Motor neuron (in vitro differentiated cells): ENCODE measurements at places on chromosomes 2 and 18.

- ATAC-seq = no peak
Observed at GRCh38 chr18:26461405-26461804, 86.9 kb downstream of the KCTD1 start.

DNA sequence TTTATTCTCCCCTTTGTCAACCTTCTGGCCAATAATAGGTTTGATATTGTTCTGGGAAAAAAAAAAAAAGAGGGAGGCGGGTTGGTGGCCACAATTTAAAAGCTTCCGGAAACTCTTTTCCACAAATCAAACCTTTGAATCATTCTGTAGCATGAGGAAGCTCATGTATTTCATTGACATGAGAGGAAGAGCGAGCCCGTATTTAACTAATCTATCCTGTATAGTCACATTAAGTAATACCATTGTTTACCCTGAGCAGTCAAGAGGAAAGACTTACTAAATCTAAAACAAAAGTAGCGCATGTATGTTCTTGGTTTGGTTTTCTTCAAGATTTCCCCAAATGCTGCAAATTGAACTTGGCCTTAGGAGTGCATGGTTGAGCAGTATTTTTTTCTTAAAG lies 120.1 kb downstream of the NCKAP5 start:
- no peak for ATAC-seq

DNA sequence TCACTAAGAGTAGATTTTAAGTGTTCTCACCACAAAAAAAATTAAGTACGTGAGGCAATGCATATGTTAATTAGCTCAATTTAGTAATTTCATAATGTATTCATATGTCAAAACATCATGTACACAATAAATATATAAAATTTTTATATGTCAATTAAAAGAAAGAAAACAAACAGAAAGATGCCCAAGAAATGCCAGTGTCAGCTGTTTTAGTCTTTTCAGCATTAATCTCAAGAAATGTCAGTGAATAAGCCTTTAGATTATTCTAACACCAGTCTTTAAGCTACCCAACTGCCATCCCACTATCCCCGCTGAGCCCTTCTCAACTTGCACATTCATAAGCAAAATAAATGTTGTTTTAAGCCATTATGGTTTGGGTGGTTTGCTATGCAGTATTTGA lies 76.5 kb downstream of the C1D start:
- ATAC-seq = no peak

DNA sequence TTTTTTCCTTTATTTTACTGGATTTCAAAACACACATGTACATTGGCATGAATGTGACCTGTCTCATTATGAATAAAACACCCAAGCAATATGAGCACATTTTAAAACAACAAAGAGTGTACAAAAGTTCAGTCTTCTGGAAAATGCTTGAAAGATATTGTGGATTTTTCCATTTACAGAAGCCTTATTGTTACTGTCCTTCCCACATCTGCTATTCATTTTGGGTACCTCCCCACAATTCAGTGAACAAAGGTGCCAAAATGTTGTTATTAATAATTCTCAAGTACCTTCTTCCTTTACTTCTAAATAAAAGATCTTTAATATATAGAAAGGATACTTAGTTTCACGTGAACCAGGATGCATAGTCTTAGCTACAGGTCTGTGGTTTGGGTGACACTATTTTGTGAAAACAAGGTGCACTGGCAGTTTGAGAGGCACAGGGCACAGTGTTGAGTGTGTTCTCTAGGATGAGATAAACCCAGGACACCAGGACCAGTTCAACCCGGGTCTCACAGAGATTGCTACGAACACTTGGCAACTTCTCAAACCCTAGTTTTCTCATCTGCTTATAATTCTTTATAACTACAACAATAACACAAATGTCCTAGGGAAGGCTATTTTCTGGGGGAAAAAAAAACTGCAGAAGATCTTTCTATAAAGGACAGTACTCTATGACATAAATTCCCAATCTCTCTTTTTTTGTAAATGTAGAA lies 84.5 kb upstream of the GALNT5 start:
- ATAC-seq = peak; percentile 16

- ATAC-seq = no peak
Observed at GRCh38 chr2:163856941-163857340, 121.1 kb upstream of the FIGN start.

GRCh38 chr2:106085181-106085940 lies 108.7 kb downstream of the UXS1 start:
- no peak for ATAC-seq

DNA sequence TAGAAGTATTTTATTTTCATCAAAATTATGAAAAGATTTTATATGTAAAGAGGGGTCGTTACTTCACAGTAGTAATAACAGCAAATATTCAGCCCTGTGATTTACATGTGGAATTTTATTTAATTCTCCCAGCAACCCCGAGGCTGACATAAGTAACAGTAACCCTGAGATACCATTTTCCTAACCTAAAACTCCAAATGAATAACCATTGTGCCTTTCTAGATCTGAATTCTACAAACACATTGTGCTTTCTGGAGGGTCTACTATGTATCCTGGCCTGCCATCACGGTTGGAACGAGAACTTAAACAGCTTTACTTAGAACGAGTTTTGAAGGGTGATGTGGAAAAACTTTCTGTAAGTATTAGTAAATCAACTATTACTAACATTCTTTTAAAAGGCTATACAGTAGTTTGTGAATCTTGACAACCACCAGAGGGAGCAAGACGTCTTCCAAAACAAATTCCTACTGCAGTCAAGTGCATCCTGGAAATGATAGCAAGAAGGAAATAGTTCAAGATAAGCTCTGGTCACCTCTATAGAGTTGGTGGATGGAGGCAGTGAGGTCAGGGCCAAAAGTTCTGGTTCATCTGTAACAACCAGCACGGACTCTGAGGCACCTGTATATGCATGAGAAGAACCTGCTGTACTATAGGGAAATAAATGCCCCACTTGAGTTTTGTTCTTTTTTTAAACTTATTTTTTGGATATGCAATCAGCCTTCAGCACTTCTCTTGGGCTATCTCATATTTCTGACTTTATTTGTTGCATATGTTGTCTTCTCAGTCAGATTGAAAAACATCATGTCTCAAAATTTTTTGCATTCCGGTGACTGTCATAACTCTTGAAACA lies 37.4 kb downstream of the ACTR2 start:
- ATAC-seq = peak; percentile 42

GRCh38 chr2:137190411-137191195 lies 425.3 kb downstream of the THSD7B start:
- peak; percentile 59 for ATAC-seq

GRCh38 chr2:7358865-7359447 lies 441.7 kb downstream of the RNF144A start:
- ATAC-seq = peak; percentile 57

DNA sequence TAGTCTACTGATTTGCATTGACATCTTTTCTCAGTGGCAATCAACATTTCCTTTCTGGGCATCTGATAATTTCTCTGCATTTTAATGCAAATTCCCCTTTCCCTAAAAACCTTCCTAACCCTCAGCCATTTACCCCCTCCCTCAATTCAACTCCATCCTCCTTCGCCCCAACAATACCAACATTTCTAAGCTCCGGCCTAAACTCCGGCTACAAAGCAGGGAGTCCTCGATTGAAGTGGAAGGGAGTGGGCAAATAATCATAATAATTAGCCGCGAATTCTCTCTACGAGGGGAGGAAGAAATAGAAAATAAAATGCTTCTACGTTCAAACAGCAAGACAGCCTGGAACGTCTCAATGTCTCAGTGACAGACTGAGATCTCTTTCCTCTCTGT lies 4.6 kb downstream of the BCL11A start:
- no peak for ATAC-seq

DNA sequence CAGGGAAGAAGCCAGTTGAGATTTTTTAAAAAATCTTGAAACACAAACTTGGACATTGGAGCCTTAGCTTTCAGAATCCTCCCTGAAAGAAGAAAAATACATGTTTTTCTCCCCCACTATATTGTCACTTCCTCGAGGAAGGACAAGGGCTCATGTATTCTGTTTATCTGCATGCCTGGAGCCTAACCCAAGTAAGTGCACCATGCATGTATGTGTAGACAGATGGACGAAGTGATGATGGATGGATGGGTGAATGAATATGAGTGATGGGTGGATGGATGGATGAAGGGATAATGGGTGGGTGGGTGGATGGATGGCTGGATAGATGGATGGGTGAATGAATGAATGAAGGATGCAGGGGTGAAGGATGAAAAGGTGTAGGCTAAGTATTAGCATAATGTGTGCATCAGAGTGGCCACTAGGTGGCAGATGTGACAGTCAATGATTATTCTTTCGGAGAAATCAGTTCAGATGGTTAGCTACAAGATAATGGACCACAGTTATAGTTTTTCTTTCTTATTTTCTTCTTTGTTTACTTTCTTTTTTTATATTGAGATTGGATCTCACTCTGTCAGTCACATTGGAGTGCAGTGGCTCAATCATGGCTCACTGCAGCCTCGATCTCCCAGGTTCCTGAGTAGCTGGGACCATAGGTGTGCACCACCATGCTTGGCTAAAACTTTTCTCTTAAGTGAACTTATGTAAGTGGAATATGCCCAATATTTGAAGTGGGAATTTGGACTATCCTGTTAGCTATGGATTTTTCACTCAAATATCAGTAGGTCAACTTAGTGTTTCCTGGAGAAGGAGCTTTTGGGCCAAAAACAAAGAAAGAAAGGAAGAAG lies 18.5 kb upstream of the CCDC93 start:
- peak; percentile 84 for ATAC-seq

GRCh38 chr2:109244750-109245382 lies 115.9 kb downstream of the SH3RF3 start:
- ATAC-seq = no peak

DNA sequence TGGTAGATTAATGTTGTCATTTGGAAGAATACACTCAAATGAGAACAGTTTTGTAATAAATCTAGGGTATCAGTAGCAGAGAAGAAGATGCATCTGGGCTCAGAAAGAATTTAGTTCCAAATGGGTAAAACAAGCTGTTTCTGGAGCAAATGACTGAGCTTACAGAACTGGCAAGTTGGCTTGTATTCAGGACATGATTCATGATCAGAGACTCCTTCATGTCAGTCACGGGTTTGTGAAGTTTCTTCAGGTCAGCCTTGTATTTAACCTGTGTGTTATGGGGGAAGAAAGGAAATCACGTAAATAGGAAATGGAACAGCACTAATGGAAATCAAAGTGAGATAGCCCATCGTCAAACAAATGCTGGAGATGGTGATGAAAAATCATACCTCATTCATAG lies 109.1 kb downstream of the RIF1 start:
- no peak for ATAC-seq

- no peak for ATAC-seq
Observed at GRCh38 chr2:9679218-9679617, 48.4 kb upstream of the YWHAQ start.

GRCh38 chr2:20049637-20050036 lies 1.8 kb downstream of the LAPTM4A start:
- no peak for ATAC-seq

GRCh38 chr2:1052771-1053191 lies 102.1 kb downstream of the SNTG2 start:
- ATAC-seq = no peak

GRCh38 chr2:157825885-157826284 lies 50.2 kb downstream of the ACVR1 start:
- ATAC-seq = peak; percentile 36

DNA sequence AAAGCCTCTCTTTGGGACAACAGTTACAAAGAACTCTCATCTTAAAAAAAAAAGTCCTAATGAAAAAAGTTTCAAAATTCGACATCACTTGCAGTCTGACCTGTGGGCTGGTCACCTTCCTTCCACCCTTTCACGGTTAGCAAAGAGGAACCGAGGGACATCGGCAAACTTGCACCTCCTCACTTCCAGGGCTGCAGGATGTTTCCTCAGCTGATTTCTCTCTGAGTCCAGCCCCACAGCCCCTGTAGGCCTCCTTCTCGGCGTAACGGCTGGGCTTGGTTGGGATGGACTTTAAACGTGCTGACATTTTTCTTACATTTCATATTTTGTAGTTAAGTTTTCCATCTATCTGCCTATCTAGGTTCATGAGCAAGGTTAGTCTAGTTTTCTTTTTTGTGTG lies 5.7 kb upstream of the CAB39 start:
- ATAC-seq = no peak

DNA sequence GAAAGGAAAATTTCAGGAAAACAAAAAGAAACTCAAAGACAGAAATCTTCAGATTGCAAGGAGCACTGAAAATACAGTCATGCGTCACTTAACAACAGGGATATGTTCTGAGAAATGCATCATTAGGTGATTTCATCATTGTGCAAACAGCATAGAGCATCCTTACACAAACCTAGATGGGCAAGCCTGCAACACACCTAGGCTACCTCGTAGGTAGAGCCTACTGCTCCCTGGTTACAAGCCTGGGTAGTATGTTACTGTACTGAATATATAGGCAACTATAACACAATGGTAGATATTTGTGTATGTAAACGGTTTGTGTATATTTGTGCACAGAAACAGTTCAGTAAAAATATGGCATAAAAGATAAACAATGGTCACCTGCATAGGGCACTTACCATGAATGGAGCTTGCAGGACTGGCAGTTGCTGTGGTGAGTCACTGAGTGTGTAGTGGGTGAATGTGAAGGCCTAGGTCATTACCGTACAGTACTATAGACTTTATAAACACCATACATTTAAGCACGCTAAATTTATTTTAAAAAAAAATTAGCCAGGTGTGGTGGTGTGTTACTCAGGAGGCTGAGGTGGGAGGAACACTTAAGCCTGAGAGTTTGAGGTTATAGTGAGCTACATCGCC lies 33.4 kb downstream of the SFXN5 start:
- no peak for ATAC-seq

DNA sequence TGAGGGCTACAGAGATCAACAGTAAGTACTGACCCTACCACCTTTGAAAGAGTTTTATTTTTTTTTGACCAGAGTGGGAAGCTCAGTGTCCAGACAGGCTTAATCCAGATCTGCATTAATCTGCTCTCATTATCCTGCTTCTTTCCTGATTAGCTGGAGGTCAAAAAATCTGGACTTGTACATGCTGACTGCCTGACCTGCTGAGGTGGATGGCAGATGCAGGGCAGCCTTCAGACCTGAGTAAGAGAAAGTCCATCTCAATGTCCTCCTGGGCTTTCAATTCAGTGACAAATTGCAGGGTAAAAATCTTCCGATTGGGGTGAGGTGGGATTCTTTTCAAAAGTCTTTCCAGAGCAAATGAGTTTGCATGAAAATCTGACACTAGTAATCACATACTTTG lies 998.8 kb upstream of the PIK3C3 start:
- peak; percentile 62 for ATAC-seq

GRCh38 chr2:6946722-6947121 lies 29.5 kb downstream of the RNF144A start:
- ATAC-seq = peak; percentile 91

GRCh38 chr2:84424152-84424551 lies 34.9 kb downstream of the SUCLG1 start:
- ATAC-seq = no peak

DNA sequence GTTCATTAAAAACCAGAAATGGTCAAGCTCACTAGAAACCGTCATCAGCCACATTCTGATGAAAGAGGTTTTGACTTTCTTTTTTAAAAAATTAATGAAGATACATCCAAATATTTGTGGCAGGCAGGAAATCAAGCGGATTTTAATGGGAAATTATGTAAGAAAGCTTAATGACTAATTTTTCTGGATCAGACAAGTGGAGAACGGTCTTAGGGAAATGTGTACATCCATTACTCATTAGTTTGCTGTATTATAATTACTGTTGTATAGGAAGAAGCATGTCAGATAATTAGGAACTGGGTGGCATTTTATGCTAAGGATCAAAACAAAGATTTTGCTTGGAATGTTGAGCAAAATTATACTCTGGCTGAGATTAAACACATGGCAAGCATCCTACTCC lies 39.4 kb downstream of the AGAP1 start:
- no peak for ATAC-seq
